ENCODE measurements at places on chromosomes 7 and 10.

DNA sequence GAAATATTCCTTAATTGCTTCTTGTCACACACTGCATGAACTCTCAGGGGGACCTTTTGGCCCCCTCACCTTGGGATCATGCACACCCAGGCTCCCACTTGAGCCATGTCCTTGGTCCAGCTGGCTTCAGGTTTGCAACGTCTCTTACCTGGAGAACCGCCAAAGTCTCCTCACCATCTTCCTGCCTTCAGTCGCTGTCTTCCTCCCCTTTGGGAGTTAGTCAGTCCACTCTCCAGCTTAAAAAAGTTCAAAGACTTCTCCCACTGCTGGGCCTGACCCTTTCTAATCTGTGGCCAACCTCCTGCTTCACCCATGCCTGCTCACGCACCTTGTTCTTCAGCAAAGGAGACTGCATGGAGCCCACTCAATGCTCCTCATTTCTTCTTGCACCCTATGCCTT is 82.6 kb upstream of the LRRC4 start:
- no peak for DNase-seq

DNA sequence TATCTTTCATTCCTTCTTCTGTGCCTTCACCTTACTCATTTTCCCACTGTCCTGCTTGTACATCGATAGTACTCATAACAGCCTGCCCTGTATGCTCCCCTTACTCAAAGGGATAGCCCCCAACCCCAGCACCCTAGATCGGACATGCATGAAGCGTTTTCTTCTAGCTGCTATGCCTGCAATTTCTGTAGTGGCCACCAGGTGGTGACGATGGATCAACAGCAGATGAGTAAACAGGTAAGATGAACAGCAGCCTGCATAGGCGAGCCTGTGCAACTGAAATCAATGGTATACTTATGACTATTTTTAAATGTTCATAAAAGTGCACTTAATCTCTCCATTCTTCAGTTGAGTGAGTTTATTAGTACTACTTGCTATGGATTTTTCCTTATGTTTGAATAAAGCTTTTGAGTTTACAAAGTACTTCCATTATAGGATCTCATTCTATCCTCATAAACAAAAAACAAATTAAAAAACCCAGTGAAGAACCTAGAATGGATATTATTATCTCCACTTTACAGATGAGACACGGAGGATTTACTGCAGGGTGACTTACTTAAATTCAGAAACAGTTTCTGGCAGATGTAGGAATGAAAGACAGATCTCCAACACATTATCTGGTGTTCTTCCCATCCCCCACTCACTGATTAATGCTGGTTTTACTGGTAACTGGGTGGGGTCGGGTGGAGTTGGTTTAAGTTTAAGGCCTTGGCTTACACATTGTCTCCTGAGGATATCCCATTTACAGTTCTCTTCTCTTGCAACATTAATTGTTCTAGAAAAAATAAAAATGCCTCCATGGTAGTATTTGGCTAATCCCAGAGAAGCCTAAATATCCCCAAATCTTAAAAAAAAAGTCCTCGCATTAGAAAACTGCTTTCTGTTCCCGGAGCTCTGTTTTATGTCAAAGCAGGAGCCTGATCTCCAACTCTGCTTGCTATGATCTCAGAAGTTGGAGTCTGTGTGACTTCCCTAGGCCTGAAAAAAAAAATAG is 222.1 kb downstream of the GLI3 start:
- peak; percentile 61 for DNase-seq

DNA sequence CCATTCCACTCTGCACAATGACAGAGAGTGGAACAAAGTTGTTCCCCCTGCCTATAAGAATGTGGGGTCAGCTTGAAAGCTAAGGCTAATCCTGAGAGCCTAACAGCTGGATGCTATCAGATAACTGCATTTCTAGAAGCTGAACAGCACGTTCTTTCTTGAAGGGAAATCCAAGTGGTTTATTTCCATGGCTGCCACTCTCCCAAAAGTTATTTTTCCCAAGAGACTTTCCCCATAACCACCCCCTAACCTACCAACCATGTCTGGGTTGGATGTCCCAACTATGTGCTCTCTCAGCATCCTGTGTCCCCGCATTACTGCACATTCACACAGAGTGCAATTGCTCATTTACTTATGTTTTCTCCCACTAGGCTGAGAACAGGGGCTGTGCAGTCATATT is 140.7 kb upstream of the ANKRD1 start:
- no peak for DNase-seq

DNA sequence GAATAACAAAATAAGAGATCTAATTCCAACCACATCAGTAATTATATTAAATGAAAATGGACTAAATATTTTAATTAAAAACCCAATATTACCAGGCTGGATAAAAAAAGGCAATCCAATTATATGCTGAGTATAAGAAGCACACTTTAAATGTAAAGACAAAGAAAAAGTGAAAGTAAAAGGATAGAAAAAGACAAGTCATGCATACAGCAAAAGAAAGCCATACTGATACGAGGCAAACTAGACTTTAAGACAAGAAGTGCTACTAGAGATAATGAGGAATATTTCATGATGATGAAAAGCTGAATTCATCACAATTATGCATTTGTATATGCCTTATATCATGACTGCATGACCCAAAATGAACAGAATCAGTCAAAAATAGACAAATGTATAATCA is 628.6 kb downstream of the PHTF2 start:
- no peak for DNase-seq

- no peak for DNase-seq
Observed at GRCh38 chr7:45080958-45081669, 7.7 kb downstream of the NACAD start.

- no peak for DNase-seq
Observed at GRCh38 chr10:7697426-7697825, 5.7 kb upstream of the ITIH2 start.

GRCh38 chr7:29318853-29319718 is 124.5 kb downstream of the CHN2 start:
- DNase-seq: no peak

- no peak for DNase-seq
Observed at GRCh38 chr10:70952921-70953320, 64.6 kb upstream of the PCBD1 start.

DNA sequence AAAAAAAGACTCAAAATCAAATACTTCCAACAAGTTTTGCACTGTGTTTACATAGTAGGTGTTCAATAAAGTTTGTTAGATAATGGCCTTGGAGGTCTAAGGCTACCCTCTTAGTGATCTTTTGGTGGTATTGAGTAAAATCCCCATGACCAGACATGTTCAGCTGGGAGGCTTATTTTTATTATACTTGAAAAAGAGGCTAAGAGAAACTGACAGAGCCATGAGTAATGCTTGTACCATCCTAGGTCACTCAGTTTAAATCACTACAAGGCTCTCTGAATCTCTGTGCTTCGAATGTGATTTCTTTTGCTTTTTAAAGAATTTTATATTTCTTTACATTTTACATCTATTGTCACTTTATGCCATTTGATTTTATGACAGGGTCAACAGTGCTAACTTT is 90.5 kb downstream of the TWIST1 start:
- DNase-seq: no peak

DNA sequence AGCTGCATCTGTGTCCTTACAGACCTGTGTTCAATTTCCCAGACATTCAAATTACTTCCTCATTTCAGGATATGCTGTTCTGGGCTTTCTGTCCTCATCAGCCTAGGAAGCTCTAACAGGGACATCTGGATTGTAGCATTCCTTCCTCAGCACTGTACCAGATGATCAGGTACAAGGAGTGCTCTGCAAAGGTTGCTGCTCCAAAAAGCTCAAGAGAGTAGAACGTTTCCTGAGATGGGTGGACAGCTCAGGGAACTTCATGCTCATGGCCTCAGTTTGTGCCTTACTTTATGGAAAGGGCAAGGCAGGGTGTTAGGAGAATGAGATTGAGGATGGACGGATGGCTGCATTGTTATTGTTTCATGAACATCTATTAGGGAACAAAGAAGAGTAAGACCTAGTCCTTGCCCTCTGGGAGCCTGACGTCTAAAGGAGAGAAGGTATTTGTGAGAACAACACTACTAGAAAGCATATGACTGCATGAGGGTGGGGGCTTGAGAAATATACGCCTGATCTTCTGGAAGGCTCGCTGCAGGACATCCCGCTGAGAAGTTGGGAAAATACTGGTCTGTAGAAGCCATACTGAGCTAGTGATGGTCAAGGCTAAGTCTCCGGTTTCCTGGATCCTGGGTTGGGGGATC is 10.5 kb upstream of the ZNF212 start:
- DNase-seq: no peak

DNA sequence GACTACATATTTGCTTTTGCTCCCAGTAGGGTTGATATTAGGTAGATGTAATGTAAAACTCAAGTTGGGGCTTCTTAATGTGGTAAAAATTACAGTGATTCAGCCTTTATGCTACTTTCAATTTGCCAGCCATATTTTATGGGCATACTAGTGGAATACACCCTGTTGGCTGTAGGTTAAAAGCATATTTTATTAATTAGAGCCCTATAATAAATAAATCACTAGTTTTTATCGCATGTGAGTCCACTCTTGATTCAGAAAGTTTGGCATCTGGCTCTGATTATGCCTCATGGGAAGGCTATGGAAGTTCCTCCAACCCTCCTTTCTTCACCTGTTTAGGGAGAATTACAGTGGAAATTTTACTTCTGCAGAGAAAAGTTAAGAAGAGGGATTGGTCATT is 390.9 kb downstream of the GATA3 start:
- DNase-seq: no peak

- no peak for DNase-seq
Observed at GRCh38 chr7:150307904-150308303, 15.3 kb upstream of the LRRC61 start.

GRCh38 chr10:121459279-121459621 is 139.0 kb downstream of the FGFR2 start:
- no peak for DNase-seq

- peak; percentile 83 for DNase-seq
Observed at GRCh38 chr7:24907311-24907886, 72.6 kb downstream of the OSBPL3 start.

DNA sequence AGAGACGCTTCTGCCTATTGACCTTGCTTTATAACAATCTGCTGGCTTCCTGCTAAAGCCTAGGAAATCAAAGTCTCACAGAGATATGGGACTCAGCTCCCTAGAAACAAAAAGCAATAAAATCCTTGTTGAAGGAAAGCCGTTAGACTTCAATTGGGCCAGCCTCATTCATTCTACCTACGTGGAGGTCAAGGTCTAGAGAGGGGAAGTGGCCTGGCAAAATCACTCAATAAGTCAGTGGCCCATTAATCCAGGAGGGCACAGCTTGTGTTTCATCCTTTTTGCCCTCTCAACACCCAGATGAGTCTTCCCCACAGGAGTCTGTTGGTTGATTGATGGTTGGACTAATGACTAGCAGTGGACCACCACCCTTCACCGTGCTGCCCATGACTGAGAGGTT is 40.5 kb upstream of the ACSL5 start:
- no peak for DNase-seq

DNA sequence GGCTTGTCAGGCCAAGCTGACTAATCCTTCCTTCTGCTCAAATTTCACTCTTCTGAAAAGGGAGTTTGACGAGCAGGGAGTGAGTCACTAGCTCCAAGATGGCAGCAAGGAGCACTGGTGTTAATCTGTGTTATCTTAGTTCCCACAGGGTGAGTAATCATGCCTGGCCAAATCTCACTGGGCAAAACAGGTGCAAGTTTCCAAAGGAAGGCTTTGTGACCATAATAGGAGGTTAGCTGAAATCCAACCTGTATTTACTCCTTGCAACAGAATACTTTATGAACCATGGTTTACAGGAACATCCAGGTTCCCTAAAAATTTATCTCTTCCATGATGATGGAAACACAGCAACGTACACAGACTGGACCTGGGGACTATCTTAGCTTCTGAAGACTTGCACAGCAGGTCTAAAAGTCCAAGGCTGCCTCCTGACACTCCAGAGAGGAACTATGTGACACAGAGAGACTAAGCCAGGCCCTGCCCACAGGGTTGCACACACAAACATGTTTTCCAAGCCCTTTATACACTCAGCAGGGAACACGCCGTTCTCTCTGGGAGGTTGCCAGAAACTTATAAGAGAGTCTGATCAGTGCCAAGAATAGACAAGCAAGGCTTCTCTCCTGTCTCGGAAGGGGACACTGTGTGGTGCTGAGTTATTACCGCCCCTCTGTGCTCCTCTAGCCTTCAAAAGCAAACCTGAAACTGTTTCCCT is 46.3 kb downstream of the PDK4 start:
- DNase-seq: no peak

- no peak for DNase-seq
Observed at GRCh38 chr7:135166338-135166990, 4.0 kb downstream of the CYREN start.

DNA sequence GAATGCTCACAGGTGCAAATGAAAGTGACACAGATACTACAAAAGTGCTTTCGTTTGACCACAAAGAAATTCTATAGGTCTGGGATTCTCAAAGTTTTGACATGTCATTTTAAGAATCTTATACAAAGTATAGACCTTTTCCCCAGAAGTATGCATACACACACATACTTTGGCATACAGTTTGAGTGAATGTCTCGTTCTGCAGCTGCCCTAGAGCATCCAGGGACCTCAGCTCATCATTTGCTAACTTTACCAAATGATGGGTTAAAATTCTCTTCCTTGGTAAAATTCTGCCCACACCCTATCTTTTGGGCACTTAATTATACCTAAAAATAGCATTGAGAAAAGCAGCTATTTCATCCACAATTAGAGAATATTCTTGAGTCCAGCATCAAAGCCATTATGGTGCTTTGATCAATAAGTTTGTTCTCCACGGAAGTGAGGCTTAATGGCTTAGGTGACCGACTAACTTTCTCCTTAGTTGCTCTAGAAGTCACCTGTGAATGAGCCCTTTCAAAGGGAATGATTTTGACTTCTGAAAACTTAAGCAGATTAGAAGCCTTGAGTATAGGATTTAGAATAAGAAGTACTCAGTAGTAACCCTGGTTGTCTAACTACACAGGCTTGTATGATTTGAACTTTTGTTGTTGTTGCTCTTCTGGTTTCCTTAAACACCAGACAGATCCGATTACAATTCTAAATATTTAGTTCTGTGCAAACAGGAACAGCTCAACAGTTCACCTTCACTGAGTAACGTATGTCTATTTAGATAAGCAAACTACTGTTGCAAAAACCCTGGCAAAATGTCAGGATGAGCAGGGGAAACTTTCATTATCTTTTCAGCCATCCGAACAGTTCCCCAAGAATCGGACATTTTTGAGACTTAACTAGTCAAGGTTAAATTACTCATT is 70.6 kb downstream of the CNNM2 start:
- no peak for DNase-seq

- no peak for DNase-seq
Observed at GRCh38 chr10:70255329-70256299, 22.4 kb upstream of the PPA1 start.

- no peak for DNase-seq
Observed at GRCh38 chr7:110827936-110828335, 263.0 kb upstream of the LRRN3 start.
